ENCODE measurements at places on chromosomes 11 and 22.

DNA sequence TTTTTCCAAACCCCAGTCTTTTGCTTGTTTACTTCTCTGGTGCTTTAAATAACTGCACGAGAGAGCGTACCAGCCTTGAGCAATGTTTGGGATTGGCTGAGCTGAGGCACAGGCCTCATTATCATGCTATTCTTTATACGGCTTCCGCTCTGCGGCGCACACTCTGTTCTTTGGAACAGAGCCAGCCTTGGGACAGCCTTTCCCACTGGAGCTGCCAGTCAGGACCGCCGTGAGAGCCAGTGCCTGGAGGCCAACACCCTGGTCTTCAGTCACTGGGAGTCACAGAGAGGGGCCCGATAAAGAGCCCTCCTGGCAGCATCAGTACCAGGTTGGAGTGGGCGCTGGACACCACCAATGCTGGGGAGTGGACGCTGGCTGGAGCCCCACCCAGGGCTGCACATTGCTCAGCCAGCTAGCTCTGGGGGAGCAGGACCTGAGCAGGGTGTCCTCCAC, 125.6 kb downstream of the BCR start:
- DNase-seq, result no peak

DNA sequence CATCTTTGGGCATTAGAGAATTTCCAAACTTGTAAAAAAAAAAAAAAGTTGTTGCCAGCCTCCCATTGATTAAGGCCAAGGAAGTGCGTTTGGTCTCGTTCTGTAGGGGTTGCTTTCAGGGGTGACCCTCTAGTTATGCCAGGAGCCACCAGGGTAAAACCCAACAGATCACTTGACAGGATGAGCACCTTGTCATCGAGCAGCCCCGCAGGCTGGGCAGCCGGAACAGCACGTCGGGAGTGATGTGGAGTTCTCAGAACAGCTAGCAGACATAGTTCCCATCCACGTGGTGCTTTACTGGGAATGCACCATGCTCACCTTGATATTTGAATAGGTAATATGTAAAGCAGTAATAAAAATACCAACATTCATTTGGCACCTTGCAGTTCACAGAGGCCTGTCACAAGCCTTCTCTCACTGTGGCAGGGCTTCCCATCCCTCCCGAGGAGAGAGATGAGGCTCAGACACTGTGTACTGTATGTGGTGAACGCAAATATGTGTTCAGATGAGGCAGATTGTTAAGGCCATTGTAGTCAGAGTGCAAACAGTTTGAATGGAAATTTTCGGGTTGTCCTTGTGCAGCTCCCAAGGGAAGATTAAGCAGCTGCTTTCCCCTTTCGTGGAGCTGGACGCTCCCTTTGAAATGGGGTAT, 70.9 kb upstream of the SORL1-AS1 start:
- DNase-seq, result no peak

- DNase-seq, result no peak
Measured at GRCh38 chr11:126791991-126792390, 208.6 kb downstream of the KIRREL3 start.

DNA sequence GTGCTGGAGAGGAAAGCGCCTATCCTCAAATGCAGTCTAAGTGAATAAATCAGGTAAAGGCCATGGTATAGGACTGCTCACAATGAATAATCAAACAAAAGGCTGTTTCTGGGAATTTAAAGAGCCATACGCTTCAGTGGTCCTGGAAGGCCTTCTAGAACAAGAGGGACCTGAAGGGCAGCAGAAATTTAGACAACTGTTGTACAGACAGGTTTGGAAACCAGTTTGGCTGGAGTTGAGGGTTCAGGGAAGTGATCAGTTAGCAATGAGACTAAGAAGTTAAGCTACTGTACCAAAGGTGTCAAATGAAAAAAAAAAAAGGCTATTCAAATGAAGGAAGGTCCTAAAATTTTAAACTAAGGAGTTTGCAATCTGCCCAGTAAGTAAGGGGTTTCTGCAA, 56.6 kb upstream of the SCUBE2 start:
- DNase-seq, result no peak

GRCh38 chr22:18109410-18110193, 1.0 kb upstream of the TUBA8 start:
- DNase-seq, result no peak

GRCh38 chr22:23888615-23889401, 5.4 kb upstream of the MIF start:
- no peak for DNase-seq

- no peak for DNase-seq
Measured at GRCh38 chr11:65083134-65083833, 556 bp downstream of the CDCA5 start.

DNA sequence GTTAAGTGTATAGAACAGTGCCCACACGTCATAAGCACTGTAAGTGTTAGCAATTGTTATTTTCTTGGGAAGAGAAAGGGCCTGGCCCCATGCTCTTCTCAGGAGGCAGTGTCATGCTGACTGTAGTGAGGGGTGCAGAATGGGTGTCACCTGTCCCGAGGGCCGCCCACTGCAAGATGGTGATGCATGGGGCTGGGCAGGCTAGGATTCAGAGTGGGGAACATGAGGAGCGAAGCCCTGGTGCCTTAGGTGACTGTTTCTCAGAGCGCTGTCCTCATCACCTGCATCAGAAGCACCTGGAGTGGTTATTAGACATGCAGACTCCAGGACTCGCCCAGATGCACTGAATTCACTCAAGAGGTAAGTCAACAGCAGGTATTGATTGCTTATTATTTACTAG, 101.0 kb upstream of the PARVA start:
- DNase-seq, result no peak

DNA sequence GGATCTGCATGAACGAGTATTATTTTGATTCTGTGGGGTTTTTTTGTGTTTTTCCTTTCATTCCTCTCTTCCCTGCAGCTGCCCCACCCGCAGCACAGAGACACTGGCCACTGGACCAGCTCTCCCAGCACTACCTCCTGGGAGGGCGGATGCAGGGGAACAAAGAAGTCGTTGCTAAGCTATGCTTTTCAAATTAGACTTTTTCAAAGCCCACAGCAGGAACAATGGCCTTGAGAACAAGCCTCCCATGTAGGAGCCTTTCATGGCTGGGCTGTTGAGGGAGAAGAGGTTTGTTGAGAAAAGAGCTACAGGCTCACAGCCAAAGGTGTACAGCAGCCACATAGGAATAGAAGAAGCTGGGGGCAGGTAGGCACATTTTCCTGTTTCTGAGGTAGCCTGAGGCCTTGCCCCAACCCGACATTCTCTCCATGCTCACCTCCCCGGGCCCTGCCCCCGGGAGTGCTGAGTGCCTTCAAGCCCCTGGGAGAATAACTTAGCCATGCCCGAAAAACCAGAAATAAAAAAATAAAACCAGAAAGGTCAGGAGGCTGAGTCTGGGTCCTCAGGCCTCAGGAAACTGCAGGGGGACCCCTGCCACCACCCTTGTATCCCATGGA, 20.5 kb upstream of the SYT12 start:
- no peak for DNase-seq

- DNase-seq, result no peak
Measured at GRCh38 chr22:27778294-27779090, 23.1 kb downstream of the MN1 start.

GRCh38 chr22:45804986-45805325, 133.3 kb downstream of the ATXN10 start:
- DNase-seq, result no peak

- no peak for DNase-seq
Measured at GRCh38 chr11:284105-285020, 4.6 kb upstream of the PGGHG start.

DNA sequence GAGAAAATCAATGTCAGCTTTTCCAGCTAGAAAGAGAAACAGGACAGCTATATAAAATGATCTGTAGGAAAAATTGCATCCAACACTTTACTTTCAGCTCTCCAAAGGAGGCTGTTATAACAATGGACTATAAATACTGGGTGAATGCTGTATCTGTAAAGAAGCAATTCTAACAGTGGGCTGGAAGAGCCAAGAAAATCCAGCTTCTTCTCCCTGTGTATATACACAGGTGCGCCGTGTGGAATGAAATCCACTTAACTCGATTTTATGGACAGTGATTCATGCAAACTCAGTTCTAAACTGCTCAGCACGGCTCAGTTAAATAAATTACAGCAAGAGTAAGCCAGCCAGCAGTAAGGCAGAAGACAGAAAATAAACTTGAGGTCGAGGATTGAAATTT, 32.5 kb upstream of the LMO2 start:
- DNase-seq, result no peak

- DNase-seq, result no peak
Measured at GRCh38 chr11:118641397-118642019, 34.1 kb downstream of the PHLDB1 start.

GRCh38 chr22:28927630-28928029, 44.3 kb downstream of the ZNRF3 start:
- no peak for DNase-seq

- no peak for DNase-seq
Measured at GRCh38 chr22:45602004-45602733, 69.5 kb upstream of the ATXN10 start.

DNA sequence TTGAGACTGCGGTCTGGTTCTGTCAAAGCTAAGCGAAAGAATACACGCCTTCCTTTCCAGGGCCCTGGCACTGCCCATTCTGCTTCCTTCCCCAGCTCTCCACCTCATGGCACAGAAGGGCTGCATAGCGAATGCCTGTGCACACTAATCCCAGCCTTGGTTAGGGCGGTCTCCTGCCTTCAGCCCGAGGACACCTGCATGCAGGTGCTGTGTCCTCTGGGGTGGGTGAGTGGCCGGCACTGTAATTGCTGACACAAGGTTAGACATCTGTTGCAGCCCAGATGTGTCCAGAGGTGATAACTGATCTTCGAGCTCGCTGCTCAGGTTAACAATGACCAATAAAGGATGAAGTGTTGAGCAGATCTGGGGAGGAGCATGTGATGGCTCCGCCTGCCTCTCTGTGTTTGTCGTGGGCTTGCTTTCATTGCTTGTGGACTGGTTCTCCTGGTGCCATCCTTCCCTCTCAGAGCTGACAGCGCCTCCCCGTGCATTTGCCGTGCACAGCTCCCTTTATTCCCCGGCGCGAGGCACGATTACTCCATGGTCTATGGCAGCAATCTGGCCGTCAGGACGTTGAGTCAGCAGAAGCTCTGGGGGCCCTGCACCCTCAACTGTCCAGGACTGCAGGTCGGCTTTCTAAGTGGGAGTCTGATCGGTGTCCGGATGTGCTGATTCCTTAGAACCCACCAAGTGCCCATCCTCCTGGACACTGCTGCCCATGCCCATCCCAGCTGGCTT, 1088.2 kb downstream of the BRD1 start:
- DNase-seq, result no peak
